ENCODE measurements at places on chromosomes 12 and 14.

- DNase-seq, result no peak
These were observed 1354.8 kb downstream of the LRFN5 start for GRCh38 chr14:42961509-42961908.

DNA sequence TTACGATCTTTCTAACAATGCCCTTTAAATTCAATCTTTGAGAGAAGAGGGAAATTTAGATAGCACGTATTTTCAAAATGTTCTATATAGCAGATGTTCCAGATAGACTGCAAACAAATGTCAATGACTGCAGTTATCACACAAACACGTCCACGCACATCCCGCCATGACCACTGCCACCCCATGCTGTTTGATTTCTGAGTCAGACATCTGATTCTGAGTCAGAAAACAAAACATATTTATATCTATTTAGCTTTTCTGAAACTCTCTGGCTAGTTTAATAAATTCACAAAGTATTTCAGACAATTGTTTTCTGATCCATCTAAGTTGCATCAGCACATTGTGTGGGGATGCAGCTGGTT, 105.9 kb upstream of the BCAT1 start:
- peak; percentile 12 for DNase-seq

DNA sequence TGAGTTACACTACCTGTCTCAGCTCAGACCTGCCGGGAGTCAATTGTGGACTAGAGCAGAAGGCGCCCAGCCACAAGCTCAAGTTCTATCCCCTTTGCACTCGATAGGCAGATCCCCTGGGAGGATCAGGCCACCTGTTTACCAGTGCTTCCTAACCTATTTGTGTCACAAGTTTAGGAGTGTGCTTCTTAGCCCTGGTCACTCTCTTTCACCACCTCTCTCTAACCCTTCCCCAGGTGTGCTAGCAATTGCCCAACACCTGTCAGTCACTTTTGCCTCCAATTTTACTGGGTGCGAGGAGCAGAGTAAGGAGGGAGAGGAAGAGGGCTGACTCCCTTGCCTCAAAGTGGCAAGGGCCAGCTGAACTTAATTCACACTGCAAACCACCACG, 745 bp upstream of the NAA30 start:
- no peak for DNase-seq

DNA sequence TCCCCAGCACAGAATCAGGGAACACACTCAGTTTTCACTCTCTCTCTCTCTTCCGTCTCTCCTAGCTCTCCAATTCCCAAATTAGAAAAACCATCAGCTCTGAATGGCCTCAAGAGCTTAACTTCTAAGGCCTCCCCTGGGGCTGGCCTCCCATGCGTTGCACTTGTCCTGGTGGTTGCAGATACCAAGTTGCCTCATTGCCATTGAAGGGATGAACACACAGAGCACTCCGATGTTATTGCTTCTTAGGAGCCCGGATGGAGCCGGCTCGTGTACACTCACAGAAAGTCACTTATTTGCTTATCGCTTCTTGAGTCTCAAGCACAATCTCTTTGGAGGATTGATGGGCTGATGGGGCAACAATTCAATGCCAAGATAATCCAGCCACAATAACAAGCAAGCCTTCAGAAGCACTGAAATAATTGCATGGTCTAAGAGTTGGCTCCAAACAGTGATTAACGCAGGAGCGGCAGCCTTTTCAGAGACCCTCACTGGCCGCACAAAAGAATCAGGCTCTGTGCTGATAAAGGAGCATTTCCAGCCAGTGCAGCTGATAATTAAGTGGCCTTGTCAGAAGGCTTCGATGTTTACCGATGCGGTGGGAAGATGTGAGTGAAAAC, 175.8 kb upstream of the TMEM132C start:
- no peak for DNase-seq

DNA sequence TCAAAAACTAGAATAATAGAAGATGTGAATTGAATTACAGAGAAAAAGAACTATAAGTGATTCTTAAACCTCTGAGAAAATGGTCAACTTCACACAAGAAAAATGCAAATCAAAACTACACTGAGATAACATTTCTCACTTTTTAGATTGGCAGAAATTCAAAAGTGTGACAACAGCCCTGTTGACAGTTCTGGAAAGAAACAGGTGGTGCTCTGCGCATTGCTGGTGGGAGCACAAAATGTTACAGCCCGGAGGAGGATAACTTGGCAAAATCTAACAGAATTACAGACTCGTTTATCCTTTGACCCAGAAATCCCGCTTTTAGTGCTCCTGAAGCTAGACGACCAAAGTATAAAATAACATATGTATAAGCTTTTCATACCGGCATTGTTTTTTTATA, 222.5 kb upstream of the CNTN1 start:
- no peak for DNase-seq

Data from activated CD4-positive, CD25-positive, alpha-beta regulatory T cell (primary cell).